ENCODE measurements at places on chromosomes 5 and 9.

GRCh38 chr5:96088706-96089498, 127.3 kb upstream of the ELL2 start:
- no peak overlapping the region for H3K4me3 ChIP-seq
- DNase-seq = no peak
- H3K27me3 ChIP-seq = peaks cover 11% of the 10 kb centered on the region
- no peaks in the 10 kb centered on the region for H3K4me1 ChIP-seq
- no peak overlapping the region for H3K27ac ChIP-seq

- peak; percentile 56 for DNase-seq
- H3K4me1 ChIP-seq = peaks cover 56% of the 10 kb centered on the region
- H3K36me3 ChIP-seq = no peaks in the 10 kb centered on the region
Measured at GRCh38 chr5:181187500-181188213, 17.3 kb downstream of the TRIM7 start.

DNA sequence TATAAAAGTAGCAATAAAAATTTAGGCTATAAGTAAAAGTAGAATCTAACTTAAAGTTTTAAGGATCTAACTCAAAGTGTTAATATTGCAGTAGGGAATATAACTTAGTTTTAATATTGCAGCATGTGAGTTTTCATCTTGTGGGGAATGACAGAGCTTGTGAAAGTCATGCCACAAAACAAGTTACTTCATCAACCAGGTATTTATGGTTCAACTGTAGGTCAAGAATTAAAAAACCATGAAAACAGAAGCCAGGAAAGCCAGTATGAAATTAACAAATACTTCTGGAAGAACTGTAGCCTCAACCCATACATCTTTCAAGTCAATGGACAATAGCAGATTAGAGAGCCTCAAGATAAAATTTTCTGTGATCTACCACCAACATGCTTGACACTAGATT, 19.0 kb downstream of the HMGCS1 start:
- H3K4me1 ChIP-seq = no peaks in the 10 kb centered on the region
- no peaks in the 10 kb centered on the region for H3K27me3 ChIP-seq
- no peak for DNase-seq
- H3K36me3 ChIP-seq = peaks cover 87% of the 10 kb centered on the region

- H3K4me1 ChIP-seq = no peaks in the 10 kb centered on the region
- no peak overlapping the region for H3K4me3 ChIP-seq
- H3K27ac ChIP-seq = no peak overlapping the region
- peaks cover 1% of the 10 kb centered on the region for H3K27me3 ChIP-seq
Measured at GRCh38 chr9:8389531-8389930, 590.0 kb upstream of the DMAC1 start.

DNA sequence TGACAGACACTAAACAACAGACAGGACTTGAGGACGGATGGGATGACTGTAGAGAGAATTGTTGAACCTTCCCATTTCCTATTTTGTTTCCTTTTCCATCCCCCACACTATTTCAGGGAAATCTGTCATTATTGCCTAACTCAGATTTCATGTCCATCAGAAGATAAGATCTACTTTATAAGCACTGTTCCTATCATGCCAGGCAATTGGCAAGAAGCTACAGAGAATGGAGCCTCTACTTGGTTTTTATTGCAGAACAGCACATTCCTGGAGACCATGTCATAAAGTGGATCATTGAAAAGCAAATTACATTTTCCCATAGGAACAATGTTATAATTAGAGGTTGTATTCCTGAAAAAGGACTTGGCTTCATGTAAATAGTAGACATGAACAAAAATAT, 173.7 kb upstream of the KIF2A start:
- H3K36me3 ChIP-seq = no peaks in the 10 kb centered on the region
- no peak overlapping the region for H3K27ac ChIP-seq
- no peak for DNase-seq

GRCh38 chr5:173944511-173944910, 44.5 kb upstream of the C5orf47 start:
- no peak for DNase-seq
- peaks cover 6% of the 10 kb centered on the region for H3K4me1 ChIP-seq
- no peak overlapping the region for H3K4me3 ChIP-seq
- H3K27me3 ChIP-seq = no peaks in the 10 kb centered on the region
- H3K36me3 ChIP-seq = no peaks in the 10 kb centered on the region

DNA sequence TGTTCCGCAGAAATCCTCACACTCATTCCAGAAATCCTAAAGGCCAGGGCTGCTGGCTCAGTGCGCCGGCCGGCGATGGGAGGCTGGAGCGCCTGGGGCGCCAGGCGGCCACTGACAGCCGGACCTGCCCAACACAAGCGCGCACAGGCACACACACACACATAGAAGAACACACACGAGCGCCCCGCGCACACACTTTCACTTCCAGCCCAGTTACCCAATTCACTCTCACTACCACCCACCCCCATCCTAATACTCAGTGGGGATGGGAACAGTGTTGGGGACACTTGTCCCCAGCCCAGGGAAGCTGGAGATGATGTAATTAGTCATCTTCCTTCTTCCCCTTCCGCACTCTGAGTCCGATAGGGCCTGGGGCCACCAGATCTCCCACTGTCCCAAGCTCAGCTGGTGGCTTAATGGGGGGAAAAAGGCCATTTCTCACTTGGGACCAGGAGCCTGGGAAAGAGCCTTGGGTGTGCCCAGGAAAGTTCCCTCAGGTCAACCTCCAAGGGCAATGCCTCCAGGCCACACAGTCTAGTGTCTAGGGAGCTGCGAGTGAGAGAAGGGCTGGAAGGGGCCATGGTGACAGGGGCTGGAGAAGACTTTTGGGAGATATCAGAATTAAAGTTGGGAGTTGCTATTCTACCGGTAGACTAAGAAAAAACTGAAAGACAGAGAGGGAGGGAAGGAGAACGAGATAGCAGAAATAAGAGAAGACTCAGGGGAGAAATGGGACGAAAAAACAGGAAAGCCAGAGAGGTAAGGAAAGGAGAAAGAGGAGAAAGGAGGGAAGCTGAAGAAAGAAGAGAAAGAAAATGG, 1.7 kb downstream of the EBF1 start:
- H3K4me1 ChIP-seq = peaks cover 67% of the 10 kb centered on the region
- peaks cover 37% of the 10 kb centered on the region for H3K27me3 ChIP-seq
- H3K36me3 ChIP-seq = no peaks in the 10 kb centered on the region
- H3K4me3 ChIP-seq = peak overlapping the region; percentile 90
- H3K27ac ChIP-seq = no peak overlapping the region

DNA sequence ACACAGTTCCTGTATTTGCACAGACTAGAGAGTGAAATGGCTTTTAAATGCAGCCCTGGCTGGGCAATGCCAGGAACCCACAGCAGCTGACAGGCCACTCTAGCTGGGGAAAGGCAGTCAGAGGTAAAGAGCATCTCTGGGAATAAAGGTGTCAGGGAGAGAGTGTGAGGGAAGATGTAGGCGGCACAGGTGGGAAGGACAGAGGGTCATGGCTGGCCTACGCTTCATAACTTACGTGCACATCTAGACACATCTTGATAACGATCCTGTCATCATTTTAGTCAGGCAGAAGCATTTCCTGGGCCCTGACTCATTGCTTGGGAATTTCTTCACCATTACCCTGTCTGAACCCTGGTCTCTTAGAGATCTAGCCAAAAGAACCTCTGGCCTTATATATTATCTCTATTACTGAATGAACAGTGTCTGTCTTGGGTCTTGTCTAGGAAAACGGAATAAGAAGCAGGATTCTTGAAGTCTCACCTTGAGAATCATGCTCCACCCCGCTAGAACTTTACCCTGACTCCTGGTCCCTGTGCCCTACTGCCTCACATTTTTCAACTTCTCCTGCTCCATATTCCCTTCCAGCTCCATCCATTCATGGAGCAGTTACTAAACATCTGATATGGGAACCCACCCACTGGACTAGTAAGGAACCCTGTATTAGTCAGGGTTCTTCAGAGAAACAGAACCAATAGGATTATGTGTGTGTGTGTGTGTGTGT, 106.4 kb upstream of the ELL2 start:
- no peak overlapping the region for H3K4me3 ChIP-seq
- no peaks in the 10 kb centered on the region for H3K27me3 ChIP-seq
- H3K36me3 ChIP-seq = no peaks in the 10 kb centered on the region
- no peak overlapping the region for H3K27ac ChIP-seq
- no peak for DNase-seq

GRCh38 chr9:79817438-79818004, 245.8 kb downstream of the TLE4 start:
- no peak for DNase-seq
- no peak overlapping the region for H3K27ac ChIP-seq
- peaks cover 3% of the 10 kb centered on the region for H3K27me3 ChIP-seq
- H3K36me3 ChIP-seq = peaks cover 9% of the 10 kb centered on the region

DNA sequence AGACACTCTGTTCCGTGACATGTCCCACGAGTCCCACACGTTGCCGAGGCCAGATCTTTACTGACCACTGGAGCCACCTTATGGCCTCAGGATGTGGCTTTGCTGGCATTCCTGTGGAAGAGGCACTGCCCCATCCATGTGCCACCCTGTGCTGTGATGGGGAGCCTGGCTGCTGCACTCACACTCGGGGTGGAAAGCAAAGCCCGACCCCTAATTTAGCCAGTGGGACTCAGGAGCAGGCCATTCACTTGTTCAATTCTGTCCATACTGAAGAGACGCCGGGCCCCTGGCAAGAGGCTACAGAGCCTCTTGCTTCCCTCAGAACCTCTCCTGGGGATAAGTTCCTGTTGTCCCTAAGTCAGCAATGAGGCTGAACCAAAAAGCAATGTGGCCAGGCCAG, 18.6 kb upstream of the CEP72 start:
- DNase-seq = no peak
- peaks cover 4% of the 10 kb centered on the region for H3K4me1 ChIP-seq
- no peak overlapping the region for H3K27ac ChIP-seq

- no peaks in the 10 kb centered on the region for H3K4me1 ChIP-seq
- no peak for DNase-seq
- no peaks in the 10 kb centered on the region for H3K36me3 ChIP-seq
- no peak overlapping the region for H3K27ac ChIP-seq
Measured at GRCh38 chr5:161201558-161201957, 345.0 kb downstream of the GABRB2 start.

DNA sequence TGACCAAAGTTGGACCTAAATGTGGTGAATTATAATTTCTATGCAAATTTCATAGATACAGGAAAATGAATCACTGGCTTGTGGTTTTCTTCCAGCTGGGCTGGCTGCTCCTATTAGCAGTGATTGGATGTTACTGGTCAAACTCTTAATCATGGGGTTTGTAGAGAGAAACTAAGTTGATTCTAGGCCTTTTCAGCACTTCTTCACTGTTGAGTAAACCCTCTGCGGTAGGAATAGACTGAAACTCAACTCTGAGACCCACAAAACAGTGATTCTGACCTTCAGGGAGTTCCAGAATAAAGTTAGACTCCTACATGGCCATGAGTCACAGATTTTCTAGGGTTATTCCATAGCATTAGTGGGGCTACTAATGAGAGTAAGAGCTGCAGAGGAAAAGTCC, 47.9 kb upstream of the FKTN start:
- H3K4me3 ChIP-seq = no peak overlapping the region
- H3K27ac ChIP-seq = no peak overlapping the region
- no peak for DNase-seq
- no peaks in the 10 kb centered on the region for H3K4me1 ChIP-seq
- no peaks in the 10 kb centered on the region for H3K27me3 ChIP-seq
- no peaks in the 10 kb centered on the region for H3K36me3 ChIP-seq

DNA sequence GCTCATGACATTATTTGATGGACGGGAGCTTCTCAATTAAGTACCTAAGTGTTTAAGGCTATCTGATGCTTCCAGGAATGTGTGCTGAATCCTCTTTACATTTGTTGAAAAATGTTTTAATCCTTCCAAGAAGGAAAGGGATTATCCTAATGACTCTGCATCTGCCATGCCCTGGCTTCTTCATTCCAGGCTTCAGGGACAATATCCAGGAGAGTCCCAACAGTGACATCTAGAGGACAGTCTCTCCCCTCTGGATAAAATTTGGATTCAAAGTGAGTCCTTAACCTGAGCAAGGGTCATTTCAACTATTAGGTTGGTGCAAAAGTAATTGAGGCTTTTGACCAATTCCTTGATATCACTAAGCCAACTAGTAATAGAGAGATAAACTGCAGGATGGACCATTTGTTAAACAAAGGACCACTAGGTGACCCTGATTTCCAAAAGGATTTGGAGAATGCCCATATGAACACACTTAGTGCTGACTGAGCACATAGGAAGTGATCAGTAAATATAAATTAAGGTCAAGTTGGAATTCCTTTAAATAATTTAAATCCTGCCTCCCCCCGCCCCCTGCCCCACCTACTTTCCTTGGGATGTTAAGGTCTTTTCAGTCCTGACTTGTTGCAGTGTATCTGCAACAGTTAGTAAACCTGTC, 19.1 kb downstream of the TNFSF8 start:
- H3K27me3 ChIP-seq = no peaks in the 10 kb centered on the region
- peaks cover 77% of the 10 kb centered on the region for H3K4me1 ChIP-seq
- H3K27ac ChIP-seq = no peak overlapping the region
- DNase-seq = no peak

GRCh38 chr9:87212605-87213021, 265.3 kb upstream of the GAS1 start:
- no peaks in the 10 kb centered on the region for H3K36me3 ChIP-seq
- no peak overlapping the region for H3K27ac ChIP-seq
- no peaks in the 10 kb centered on the region for H3K27me3 ChIP-seq
- no peak for DNase-seq

DNA sequence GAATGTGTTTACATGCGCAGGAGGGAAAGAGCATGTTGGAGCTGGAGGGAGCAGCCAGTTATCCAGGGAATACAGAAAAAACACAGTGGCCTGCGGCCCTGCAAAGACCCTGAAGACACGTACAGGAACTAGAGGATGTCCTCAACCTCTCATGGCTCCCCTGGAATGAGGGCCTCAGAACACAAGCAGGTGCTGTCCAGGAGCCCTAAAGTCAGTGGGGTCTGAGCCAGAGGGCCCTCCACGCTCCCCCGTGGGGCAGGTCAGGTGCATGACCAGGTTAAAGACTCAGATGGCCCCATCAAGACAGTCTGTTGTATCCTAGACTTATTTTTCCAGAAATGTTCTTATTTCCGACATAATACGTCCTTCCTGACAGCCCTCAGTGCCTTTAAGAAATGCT, 106.9 kb downstream of the ROR2 start:
- H3K36me3 ChIP-seq = no peaks in the 10 kb centered on the region
- peaks cover 23% of the 10 kb centered on the region for H3K4me1 ChIP-seq
- no peak overlapping the region for H3K4me3 ChIP-seq
- no peak for DNase-seq
- H3K27ac ChIP-seq = no peak overlapping the region

GRCh38 chr9:89408628-89409101, 89.2 kb downstream of the SEMA4D start:
- H3K4me3 ChIP-seq = peak overlapping the region; percentile 80
- peak; percentile 49 for DNase-seq
- H3K27ac ChIP-seq = peak overlapping the region; percentile 85

DNA sequence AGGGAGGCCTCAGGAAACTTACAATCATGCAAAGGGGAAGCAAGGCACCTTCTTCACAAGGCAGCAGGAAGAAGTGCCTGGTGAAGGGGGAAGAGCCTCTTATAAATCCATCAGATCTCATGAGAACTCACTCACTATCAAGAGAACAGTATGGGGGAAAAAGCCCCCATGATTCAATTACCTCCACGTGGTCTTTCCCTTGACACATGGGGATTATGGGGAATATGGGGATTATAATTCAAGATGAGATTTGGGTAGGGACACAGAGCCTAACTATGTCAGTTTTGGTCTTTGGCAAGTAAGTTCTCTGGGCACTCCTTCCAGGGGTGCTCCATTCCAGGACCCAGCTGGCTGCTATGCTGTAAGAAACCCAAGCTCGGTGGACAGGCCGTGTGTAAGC, 275.3 kb upstream of the TUT7 start:
- DNase-seq = no peak
- peaks cover 1% of the 10 kb centered on the region for H3K36me3 ChIP-seq
- H3K4me3 ChIP-seq = no peak overlapping the region
- no peaks in the 10 kb centered on the region for H3K4me1 ChIP-seq

GRCh38 chr9:130200038-130200849, 28.0 kb downstream of the NCS1 start:
- no peaks in the 10 kb centered on the region for H3K27me3 ChIP-seq
- DNase-seq = no peak
- H3K4me3 ChIP-seq = no peak overlapping the region

Data from naive thymus-derived CD8-positive, alpha-beta T cell (primary cell).